WTC11 (cell line): ENCODE measurements at places on chromosomes 5 and 9.

GRCh38 chr5:1726956-1727355 lies 72.7 kb downstream of the MRPL36 start:
- no peak for DNase-seq
- no peaks in the 10 kb centered on the region; the same call in 1 of the 2 replicates for H3K27me3 ChIP-seq
- no peak overlapping the region for H3K27ac ChIP-seq
- no peak overlapping the region for H3K4me3 ChIP-seq

GRCh38 chr5:87277279-87277835 lies 9.7 kb downstream of the RASA1 start:
- H3K27me3 ChIP-seq: no peaks in the 10 kb centered on the region
- H3K27ac ChIP-seq: no peak overlapping the region
- no peak for DNase-seq
- H3K4me3 ChIP-seq: no peak overlapping the region
- peaks cover 14% of the 10 kb centered on the region for H3K36me3 ChIP-seq

- H3K27me3 ChIP-seq: no peaks in the 10 kb centered on the region
- no peak for DNase-seq
- peaks cover 83% of the 10 kb centered on the region for H3K4me1 ChIP-seq
- no peaks in the 10 kb centered on the region for H3K36me3 ChIP-seq
- H3K4me3 ChIP-seq: no peak overlapping the region
Measured at GRCh38 chr5:14184082-14184481, 40.9 kb downstream of the TRIO start.

DNA sequence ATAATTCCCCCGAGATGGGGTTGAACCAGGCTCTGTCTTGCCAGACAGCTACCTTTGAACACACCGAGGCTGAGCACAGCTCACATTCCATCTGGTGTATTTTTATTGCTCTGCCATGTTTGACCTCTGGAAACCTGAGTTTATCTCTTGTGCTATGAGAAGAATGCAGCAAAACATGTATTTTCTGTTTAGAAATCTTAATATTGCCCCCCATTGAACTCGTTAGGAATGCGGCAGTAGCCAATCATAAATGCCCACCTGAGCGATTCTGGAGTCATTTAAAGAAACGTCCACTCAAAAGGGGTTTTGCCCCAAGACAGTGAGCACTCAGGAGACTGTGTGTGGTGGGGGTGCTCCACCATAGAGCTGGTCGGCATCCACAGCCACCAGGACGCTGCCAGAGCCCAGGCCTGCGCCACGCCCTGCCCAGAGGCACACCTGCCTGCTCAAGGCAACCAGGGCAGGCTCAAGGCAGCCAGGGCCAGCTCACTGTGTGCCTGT lies 26.9 kb downstream of the FGD3 start:
- no peaks in the 10 kb centered on the region for H3K27me3 ChIP-seq
- no peak for DNase-seq
- no peak overlapping the region for H3K4me3 ChIP-seq

- peaks cover 58% of the 10 kb centered on the region for H3K27me3 ChIP-seq
- peak overlapping the region; percentile 79 for H3K4me3 ChIP-seq
Measured at GRCh38 chr9:105656131-105656921, 5.9 kb upstream of the TAL2 start.

DNA sequence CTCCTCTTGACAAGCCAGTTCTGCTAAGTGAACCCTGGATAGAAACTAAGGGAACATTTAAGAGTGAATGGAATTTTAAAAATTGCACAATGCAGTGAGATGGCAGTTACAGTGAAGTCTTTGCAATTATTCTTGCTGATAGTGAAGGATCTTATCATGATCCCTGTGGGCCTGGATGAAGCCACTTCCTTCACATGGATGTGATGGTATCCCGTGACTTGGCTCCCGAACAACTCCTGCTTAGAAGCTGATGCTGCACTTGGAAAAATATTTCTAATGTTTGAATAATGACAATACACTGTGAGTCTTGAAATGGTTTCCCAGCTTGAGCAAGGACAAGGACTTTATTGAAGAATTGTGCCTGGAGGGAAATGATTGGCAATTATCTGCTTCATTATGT lies 49.2 kb upstream of the NTRK2 start:
- H3K27me3 ChIP-seq: no peaks in the 10 kb centered on the region; the same call in 1 of the 2 replicates
- no peak overlapping the region for H3K4me3 ChIP-seq
- no peak overlapping the region for H3K27ac ChIP-seq
- no peaks in the 10 kb centered on the region for H3K36me3 ChIP-seq
- no peak for DNase-seq

DNA sequence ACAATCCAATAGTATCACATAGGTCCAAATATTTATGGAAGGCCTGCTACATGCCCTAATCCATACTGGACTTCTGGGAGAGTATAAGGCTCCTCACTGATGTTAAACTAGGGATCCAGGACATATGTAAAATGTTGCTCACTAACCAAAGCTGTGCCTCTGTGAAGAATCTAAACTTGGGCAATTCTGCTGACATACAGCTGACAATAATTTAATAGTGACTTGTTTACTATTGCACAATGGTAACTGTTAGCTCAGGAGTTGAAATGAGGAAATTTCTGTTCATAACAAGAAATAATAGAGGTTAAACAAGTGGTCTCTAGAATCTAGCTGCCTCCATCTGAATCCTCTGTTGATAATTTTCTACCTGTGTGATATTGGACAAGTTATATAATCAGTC lies 14.9 kb upstream of the CTXN3 start:
- H3K27ac ChIP-seq: no peak overlapping the region
- H3K4me3 ChIP-seq: no peak overlapping the region
- no peaks in the 10 kb centered on the region for H3K36me3 ChIP-seq

DNA sequence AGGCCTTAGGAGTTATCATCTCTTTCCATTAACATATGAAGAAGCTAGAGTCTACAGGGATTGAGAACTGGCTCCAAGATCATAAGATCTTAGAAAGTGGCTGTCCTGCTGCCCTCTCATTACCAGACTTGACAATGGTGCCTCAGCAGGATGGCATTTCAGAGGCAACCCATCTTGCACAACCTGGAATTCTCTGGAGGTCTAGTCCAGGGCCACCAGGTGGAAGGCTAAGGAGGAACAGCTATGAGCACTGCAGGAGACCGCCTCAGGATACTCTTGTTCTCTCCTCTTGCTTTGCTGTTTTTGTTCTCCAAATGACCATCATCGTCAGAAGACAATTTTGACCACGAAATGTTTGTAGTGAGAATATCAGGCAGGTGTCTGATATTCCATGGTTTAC lies 322.6 kb downstream of the FBXL17 start:
- H3K36me3 ChIP-seq: no peaks in the 10 kb centered on the region
- DNase-seq: no peak
- no peaks in the 10 kb centered on the region for H3K27me3 ChIP-seq
- H3K4me1 ChIP-seq: peaks cover 12% of the 10 kb centered on the region
- H3K4me3 ChIP-seq: no peak overlapping the region

GRCh38 chr5:16520841-16521240 lies 55.2 kb upstream of the ZNF622 start:
- H3K36me3 ChIP-seq: no peaks in the 10 kb centered on the region
- no peaks in the 10 kb centered on the region; the same call in 1 of the 2 replicates for H3K27me3 ChIP-seq
- no peak for DNase-seq
- H3K27ac ChIP-seq: no peak overlapping the region

DNA sequence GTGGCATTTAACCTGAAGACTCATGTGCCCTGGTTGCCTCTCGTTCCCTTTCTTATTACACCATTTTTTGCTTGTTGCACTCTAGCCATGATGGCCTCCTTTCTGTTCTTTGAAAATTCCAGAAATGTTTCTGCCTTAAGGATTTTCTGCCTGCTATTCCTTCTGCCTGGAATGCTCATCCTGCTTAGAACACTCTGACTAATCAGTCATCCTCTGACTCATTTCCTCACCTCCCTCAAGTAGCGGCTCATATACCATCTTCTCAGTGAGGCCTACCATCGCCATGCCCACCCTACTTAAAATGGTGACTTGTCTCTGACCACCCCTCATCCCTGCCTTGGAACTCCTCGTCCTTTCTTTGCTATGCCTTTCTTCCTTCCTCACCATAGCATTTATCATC lies 68.8 kb downstream of the KIF4B start:
- DNase-seq: no peak
- H3K4me3 ChIP-seq: no peak overlapping the region
- no peak overlapping the region for H3K27ac ChIP-seq
- H3K27me3 ChIP-seq: no peaks in the 10 kb centered on the region
- peaks cover 18% of the 10 kb centered on the region for H3K4me1 ChIP-seq
- H3K36me3 ChIP-seq: no peaks in the 10 kb centered on the region

DNA sequence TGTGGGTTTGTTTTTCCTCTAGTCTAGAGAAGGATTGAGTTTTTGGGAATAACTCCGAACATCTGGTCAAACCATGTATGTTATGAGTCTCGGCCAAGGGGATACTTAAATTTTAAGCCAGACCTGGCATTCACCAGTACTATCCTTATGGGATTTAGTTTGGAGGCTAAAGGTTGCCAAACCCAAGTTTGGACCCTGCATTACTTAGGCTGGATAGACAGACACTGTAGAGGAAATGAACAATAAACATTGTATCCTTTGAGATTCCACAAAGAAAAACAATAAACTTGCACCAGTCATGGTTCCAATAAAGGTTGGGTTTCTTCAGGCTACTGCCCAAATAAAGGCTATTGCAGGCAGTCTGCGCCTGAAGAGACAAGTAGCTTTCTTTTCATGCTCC lies 296.7 kb upstream of the MEF2C start:
- no peak overlapping the region for H3K4me3 ChIP-seq
- no peaks in the 10 kb centered on the region for H3K27me3 ChIP-seq

DNA sequence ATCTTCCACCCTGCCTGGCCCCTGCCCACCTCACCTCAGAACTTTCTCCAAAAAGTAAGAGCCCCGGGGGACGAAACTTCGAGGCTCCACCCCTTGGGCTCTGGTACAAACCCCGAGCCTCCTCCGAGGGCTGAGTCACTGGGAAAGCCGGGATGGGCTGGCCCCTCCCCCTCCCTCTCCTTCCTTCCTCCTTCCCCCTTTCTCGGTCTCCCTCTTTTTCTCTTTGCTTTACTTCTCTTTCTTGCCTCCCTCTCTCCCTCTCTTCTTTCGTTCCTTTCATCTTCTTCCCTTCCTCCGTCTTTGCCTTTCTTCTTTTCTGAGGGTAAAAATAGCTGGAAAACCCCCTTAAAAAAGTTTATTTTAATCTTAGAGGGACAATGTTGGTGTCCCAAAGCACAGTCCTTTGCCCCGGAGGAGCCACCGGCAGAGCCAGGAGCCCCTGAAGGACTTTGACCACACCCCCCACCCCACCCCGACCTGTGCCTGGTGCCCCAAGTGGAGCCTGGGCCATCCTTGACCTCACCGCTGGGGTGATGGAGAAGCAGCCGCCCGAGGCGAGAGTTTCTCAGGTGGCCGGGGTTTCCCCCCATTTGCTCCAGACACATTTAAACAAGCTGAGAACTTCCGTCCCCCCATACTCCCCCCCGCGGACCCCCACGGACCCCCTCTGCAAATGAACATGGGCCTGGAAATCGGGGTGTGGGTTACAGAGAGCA lies 5.7 kb upstream of the NOTCH1 start:
- DNase-seq: peak; percentile 76
- peaks cover 4% of the 10 kb centered on the region; the same call in 1 of the 2 replicates for H3K27me3 ChIP-seq
- no peaks in the 10 kb centered on the region for H3K36me3 ChIP-seq
- H3K4me1 ChIP-seq: peaks cover 71% of the 10 kb centered on the region
- H3K27ac ChIP-seq: no peak overlapping the region
- H3K4me3 ChIP-seq: no peak overlapping the region

DNA sequence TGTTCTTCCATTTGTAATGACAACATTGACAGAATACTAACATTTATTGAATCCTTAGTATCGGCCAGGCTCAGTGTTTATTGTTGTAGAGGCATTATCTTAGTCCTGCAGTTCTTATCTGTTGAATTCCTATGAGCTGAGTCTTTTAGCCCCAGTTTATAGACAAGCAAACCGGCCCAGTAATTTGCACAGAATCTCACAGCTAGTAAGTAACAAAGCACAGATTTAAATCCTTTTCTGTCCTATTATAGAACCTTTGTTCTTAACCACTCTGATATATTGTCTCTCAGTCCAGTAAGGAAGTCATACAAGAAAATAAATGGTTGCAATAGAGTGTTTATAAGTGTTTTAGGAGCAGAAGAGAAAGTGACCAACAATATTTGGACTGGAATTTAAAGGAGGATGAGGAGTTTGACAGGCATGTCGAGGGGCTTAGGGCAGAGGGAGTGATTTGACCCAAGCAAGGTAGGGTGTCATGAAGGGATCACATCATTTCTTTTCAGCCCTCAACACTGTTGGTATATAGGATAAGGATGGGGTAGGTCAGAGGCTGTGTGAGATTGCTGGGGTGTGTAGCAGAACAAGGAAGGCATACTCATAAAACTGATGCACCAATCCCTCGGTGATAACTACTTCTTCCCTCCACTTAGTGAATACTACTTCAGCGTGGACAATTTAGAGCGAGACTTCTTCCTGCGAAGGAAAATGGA lies 39.5 kb downstream of the LARP1 start:
- H3K27ac ChIP-seq: peak overlapping the region; percentile 10; the same call in 1 of the 2 replicates
- H3K36me3 ChIP-seq: peaks cover 86% of the 10 kb centered on the region
- H3K4me3 ChIP-seq: no peak overlapping the region
- no peaks in the 10 kb centered on the region for H3K4me1 ChIP-seq

DNA sequence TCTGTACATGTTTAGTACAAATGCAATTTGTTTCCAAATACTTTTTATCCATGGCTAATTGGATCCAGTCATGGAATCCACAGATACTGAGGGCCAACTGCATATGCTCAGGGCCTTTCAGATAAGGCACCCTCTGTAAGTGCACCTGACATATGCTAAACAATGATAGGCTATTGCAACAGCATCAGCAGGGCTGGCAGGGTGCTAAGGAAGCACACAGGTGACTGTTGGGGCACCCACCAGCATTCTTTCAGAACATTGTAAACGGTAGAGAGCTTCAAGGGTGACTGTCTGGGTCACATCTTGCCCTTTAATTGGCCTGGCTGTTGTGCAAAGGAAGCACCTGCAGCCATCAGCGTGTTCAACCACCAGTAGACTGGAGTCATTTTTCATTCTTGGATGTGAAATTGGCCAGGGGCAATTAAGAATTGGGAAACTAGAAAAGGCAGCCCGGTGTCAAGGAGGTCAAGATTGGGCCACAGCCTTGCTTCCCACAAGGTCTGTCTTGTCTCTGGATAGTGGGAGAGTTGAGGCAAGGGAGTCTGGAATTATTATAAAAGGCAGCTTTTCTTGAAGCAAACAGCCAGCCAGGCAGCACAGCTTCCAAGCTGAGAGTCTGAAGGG lies 129.3 kb upstream of the RAI14 start:
- no peak for DNase-seq
- no peak overlapping the region for H3K4me3 ChIP-seq
- no peak overlapping the region for H3K27ac ChIP-seq
